Astrocyte (in vitro differentiated cells and primary cell): ENCODE measurements at places on chromosomes 6 and 20.

GRCh38 chr20:62550087-62550632 is 74.4 kb upstream of the GATA5 start:
- DNase-seq = no peak

GRCh38 chr6:70622461-70622860 is 45.2 kb upstream of the SMAP1 start:
- no peak for DNase-seq

GRCh38 chr20:41571006-41571405 is 47.2 kb downstream of the CHD6 start:
- DNase-seq = no peak

GRCh38 chr6:166705069-166705468 is 78.0 kb upstream of the RPS6KA2 start:
- no peak for DNase-seq

GRCh38 chr6:2543321-2543720 is 207.4 kb downstream of the MYLK4 start:
- no peak for DNase-seq

DNA sequence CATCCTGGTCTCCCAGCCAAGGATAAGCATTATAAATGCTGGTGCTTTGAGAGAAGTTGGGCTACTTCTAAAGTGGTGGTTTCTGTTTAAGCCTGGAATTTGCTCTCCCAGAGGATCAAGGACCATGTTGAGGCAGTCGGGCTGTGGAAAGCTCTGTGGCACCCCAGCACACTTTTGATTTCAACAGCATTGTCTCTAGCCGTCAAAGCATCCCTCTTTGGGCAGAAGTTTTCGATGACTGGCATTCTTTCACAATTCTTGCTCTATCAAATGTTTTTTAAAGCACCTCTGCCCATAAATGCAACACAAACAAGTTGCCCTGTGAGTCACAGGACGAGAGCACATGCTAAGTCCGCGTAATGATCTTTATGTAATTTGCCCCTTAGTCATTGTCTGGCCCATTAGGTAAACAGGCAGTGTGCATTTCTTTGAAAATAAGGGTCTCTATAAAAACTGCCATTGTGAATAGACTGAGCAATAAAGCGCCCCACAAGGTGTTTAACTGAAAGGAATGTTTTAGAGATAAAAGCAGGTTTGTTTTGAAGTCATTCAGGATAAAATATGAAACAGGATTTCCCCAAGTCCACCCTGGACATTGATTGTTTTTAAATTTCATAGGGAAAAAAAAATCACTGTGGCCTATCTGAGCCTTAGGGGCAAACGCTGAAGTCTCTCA is 44.7 kb upstream of the FOXQ1 start:
- DNase-seq = peak; percentile 12

DNA sequence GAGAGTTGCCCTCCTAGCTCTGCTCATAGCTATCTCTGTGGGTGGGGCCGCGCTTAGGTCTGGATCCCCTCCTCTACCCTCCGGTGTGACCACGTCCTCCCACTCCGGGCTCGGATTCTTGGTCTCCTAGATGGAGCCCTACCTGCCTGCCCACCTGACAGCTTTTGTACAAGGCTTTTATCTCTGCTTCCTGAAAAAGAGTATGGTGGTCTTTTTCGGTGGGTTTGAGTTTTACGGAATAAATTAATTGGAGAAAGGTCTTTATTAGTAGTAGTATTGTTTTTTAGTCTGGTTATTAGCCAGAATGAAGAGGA is 773 bp downstream of the SMAP1 start:
- no peak for DNase-seq
